OCI-M1 (cell line): ENCODE measurements at places on chromosomes 16 and 17.

DNA sequence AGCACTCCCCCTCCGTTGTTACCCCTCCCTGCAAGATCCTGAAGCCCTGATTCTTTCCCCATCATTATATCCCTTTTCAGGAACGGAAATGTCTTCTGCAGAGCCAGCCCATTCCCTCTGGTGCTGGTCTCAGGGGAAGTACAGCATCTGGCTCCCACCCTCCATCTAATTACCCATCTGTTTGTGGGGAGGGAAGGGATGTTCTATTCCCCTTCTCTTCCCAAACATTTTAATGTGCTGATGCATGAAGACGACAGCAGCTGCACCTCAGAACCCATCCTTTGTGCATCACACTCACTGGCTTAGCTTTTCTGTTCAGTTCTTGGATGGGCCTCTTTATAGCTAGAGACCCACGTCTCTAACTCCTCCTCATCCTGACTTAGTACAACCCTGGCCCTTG, 367.2 kb downstream of the CDH13 start:
- DNase-seq, result no peak

- no peak for DNase-seq
Measured at GRCh38 chr17:28343491-28343932, 8.0 kb downstream of the TNFAIP1 start.

DNA sequence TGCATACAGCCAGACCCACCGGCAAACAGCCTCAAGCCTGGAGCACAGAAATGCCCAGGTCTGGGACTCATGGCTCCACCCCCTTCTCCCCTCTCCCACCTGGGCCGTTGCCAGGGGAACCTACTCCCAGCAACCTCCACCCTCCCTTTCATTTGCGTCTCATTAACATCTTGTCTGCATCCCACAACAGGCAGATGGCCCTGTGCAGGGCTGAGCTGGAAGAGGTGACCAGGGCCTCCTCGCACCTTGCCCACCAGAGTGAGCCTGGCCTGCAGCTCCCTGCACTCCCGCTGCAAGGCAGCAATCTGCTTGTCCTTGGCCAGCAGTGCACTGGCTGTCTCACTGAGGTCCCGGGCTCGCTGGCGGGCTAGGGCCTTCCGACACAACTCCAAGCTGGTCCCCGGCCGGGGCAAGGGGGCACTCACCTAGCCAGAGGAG, 3.3 kb downstream of the TSPOAP1 start:
- DNase-seq, result no peak

DNA sequence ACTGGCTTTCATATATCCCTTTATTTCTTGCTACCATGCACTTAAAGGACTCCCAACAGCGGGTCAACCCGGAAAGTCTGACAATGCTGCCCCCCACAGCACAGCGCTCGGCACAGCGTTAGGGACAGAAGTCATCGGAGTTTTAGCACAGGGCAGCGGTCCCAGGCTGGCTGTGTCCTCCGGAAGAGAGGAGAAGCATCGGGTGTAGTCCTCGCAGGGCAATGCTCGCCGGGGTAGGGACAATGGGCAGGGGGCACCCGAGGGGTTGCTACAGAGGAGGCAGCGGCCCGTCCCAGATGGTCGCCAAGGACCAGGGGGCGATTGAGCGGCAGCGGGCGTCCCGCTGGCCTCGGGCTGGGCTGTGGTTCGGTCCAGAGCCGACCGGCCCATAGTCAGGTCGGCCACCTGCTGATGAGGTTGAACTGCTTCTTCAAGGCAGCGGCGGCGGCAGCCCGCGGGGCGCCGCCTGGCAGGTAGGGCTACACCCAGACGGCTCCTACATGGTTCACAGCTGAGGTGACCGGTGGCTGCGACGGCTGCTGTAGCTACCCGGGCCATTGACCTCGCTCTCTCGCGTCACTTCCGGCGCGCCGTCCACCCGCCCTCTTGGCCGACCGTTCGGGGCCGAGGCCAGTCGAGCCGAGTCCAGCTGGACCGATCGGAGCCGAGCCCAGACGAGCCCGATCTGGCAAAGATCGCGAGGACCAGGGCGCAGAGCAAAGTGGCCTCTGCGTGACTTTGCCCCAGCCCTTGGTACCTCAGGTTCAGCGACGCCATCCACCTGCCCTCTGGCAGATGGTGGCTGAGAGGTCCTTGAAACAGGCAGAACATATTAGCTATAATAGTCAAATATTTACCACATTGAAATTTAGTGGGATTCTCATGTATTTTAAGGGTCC, 4.7 kb upstream of the LCMT1 start:
- DNase-seq, result peak; percentile 95

DNA sequence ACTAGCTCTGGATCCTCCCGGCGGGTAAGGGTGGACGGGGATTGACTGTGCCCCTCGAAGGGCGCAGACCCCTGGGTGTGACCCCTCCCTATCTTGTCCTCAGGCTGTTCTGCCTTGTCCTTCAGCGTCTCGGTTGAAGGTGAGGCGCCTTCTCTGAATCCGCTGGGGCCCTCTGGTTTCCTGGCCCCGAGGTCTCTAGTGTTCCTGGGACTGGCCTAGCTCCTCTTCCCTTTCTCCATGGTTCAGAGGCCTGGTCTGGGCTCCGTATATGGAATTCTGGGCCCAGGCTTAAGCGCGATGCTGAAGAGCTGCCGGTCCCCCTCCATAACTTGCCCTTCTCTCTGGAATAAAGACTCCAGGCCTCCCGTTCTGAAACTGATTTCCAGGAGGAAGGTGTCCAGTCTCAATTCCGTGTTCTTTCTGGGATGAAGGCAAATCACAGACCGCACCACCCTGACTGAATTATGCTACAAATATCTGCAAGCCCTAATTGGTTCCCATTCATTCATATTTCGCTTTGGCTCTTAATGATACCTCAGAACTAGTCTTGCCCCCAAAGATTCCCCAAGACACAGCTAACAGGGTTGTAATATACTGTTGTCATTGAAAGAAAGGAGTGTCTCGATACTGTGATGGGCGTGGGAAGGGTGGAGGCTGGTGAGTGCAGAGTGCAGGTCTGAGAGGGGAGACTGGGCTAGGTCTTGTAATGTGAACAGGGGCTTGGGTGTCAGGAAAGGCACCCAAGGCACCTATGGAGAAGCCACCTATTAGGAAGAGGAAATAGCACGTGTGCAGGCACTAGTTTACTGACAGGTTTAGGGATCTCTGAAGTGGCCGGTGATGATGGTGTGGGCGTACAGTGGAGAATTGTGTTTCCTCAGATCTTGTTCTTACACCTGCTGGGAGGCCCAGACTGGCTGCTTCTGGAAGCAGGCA, 851 bp downstream of the EDC4 start:
- DNase-seq, result no peak

GRCh38 chr16:79150151-79150550, 450.4 kb downstream of the MAF start:
- DNase-seq, result no peak

DNA sequence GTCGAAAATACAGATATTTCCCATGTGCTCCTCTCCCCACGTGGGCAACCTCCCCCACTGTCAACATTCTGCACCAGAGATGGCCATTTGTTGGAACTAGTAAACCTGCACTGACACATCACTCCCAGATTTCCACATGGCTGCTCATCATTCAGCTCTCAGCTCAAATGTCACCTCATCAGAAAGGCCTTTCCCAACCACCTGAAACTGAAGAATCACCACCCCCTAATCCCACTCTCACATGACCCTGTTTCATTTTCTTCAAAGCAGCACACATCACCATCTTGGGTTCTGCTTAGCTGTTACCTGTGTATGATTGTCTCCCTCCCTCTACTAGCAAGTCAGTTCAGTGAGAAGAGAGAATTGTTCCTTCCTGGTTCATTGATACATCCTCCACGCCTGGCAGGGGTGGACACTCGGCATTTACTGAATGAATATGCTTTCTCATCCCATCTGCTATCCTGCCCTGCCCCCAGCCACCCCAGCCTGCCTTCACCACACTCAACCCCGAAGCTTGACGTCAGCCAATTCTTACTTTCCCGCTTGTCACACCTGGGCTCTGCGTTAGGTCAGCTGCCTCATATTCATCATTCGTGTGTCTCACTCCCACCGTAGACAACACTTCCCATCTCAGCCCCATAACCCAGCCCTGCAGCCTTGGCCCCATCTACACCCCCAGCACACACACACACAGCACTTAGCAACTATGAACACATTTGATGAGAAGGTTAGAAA, 1.5 kb downstream of the C17orf114 start:
- no peak for DNase-seq

- no peak for DNase-seq
Measured at GRCh38 chr17:14050616-14051015, 18.7 kb upstream of the COX10 start.

- DNase-seq, result peak; percentile 71
Measured at GRCh38 chr16:28192806-28193529, 18.8 kb downstream of the XPO6 start.

DNA sequence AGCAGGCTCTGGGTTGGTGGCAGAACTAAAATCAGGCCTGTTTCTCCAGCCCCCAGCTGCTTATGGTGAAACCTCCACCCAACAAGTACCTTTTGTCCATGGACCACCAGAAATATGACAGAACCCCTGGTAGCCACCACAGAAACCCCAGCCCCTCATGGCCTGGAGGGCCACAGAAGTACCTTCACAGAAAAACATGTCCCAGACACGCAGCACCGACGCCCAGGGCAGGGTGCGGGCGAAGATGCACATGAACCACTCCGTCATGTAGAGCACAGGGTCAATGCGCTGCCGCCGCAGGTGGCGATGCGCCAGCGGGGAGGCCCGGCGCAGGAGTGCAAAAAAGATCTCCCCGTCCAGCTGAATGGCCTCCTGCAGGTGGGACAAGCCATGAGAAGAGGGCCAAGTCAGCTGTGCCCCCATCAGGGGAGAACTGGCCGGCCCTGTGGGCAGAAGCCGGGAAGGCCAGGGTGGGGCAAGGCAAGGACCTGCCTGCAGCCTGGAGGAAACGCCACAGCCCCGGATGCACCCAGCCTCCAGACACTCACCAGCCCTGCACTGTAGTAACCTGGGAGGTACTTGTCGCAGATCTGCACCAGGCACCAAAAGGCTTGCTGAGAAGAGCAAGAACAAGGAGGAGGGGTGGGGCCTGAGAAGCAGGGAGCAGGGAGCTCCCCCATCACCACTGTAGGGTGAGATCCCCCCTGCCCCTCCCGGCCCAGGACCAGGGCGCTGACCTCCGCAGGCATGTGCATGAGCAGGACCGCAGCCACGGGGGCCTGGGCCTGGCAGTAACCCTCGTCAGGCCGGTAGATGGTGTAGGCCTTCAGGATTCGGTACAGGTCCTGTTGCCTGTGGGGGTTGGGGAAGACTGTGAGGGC, 4.1 kb upstream of the CD2BP2 start:
- no peak for DNase-seq

- no peak for DNase-seq
Measured at GRCh38 chr17:80886641-80887573, 104.7 kb upstream of the CHMP6 start.

- no peak for DNase-seq
Measured at GRCh38 chr16:68377221-68377620, 66.4 kb downstream of the PRMT7 start.

GRCh38 chr17:61314368-61315078, 85.1 kb upstream of the TBX2 start:
- DNase-seq, result no peak

GRCh38 chr16:78154729-78155461, 55.4 kb downstream of the WWOX start:
- no peak for DNase-seq

DNA sequence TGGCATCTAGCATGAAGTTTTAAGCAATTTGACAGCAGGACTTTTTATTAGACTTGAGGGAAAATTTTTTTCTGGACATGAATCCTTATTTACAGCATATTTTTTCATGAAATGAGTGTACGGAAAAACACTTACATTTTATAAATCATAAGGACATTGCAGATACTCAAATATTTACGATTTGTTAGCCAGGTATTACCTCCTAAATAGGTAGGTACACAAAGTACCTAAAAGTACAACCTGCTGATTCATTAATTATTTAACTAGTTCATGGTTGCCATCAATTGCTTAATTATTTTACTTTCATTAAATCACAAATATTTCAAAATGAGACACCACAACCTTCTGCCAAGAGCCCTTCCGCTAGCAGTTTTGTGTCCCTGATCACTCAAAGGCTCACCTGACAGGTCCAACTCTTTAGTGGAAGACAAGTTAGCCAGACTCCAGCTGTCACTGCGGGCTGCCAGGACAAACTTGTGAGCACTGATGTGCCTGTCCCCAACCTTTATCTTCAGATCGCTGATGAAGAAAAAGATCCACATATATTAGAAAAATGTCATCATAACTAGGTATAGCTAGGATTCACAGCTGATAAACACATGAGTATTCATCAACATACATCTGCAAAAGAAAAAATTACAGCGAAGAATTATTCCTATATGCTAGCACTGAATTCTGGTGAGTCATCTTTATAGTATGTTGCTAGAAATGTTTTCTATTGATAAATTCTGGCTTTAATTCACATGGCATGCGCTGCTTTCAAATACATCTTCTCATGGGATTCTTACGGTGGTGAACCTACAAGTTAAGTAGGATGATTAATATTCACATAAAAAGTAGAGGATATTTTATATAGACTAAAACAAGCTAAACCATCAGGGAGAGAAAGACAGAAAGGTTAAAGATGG, 28.2 kb downstream of the ANKFY1 start:
- no peak for DNase-seq

DNA sequence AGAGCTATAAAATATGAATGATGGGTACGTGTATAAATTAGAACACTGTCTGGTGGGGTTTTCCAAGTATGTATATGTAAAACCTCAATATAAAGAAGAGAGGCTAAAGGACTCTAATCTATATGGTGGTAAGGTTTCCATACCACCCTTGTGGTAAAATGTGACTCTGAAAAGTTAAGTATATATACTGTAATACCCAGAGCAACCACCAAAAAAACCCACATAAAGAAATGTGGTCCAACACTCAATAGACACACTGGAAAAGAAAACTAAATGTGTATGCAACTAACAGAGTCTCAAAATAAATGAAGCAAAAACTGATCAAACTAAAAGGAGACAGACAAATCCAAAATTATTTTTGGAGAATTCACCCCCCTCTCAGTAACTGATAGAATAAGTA, 72.2 kb downstream of the XPO6 start:
- DNase-seq, result peak; percentile 51

DNA sequence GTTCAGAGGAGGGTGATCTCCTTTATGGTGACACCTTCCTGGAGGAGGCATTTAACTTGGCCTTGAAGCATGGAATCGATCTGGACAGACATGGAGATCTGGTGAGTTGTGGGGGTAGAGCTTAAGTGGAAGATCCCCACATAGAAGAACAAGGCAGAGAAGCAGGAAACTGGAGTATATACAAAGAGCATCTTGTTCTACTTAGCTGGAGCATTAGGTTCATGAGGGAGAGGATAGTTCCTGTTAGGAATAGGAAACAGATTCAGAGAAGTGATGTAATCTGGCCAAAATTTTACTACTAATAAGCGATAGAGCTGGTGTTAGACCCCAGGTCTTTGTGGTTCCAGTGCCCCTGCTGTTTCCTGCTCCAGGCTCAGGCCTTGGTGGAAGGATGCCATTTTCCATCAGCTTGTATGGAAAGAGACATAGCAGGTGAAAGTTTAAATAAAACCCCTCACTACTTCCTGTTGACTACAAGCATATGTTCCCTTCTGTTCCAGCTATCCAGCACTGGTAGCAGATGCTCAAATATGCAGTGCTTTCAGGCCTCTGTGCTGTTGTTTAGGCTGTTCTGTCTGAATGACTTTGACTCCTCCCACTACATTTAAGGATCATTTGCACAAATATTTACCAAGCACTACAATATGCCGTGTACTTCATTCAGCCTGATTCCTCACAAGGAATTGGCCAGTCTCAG, 9.4 kb downstream of the RPAIN start:
- DNase-seq, result no peak
